SW480 (cell line): ENCODE measurements at places on chromosomes 5 and 9.
A peak's percentile ranks its signal among the peaks of the same experiment; 100 is the strongest.

DNA sequence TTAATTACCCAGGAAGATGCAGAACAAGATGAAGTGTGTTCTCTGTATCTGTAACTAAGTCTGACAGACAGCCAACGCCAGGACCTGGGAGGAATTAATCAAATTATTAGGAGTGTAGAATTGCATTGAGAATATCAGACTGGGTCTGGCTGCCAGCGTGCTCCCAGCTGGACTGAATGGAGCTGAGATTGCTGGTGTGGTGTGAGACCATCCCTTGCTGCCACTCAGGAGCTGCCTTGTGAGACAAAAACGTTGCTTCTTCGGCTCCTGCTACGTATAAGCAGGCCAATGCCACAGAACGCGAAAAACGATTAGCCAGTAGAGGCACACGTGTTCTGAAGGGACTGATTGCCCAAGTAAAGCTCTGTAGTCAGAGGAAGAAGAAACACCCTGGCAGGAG lies 66.8 kb downstream of the AMBP start:
- DNase-seq, result no peak

GRCh38 chr5:97929383-97929782 lies 746.3 kb upstream of the RIOK2 start:
- no peak for DNase-seq

GRCh38 chr9:122988920-122989621 lies 44.4 kb upstream of the GPR21 start:
- no peak for DNase-seq

GRCh38 chr9:134174073-134174449 lies 9.7 kb upstream of the RNU6ATAC start:
- no peak for DNase-seq

- DNase-seq, result no peak
Observed at GRCh38 chr9:38423273-38423972, 831 bp downstream of the IGFBPL1 start.

DNA sequence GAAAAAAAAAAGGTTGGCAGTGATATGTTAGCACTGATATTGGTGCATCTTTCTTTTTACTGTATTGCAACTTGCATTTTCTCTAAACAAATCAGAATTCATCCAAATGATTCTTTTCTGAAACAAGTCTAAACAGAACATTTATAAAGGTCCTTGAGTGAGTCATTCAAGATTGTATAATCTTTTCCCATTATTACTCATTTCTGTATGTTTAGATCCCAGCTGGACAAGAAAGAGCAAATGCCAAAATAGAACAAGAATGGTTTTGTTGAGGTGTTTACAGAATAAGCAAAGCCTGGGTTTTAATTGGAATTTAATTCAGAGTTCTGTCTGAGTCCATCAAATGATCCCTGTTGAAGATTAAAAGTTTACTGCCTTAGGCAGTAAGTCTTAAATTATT lies 112.3 kb downstream of the VCAN start:
- no peak for DNase-seq

DNA sequence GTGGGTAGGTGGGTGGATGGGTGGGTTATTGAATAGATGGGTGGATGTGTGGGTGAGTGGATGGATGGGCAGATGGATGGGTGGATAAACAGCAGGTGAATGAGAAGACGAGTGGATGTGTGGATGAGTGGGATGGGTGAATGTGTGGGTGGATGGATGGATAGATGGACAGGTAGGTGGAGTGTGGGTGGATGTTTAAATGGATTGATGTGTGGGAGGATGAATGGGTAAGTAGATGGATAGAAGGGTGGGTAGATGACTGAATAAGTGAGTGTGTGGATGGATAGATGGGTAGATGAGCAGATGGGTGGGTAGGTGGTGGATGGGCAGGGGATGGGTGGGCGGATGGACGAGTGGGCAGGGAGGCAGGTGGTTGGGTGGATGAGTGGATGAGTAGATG lies 397.6 kb upstream of the IRX4 start:
- DNase-seq, result no peak

DNA sequence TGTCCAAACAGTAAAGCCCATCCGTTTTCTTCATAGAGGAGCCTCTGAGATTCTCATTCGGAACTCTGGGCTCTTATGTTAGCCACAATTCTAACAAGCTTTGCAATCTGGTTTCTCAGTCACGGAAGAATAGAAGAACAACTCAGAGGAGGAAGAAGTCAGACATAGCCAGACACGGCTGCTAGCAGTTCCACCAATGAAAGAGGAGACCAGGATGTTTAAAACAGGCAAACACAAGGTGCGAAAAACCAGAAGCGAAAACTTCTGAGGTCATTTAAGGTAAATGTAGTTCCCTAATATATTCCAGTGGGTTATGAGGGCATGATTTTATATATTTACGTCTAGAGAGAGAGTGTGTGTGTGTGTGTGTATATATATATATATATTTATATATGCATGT lies 34.1 kb upstream of the GDNF start:
- DNase-seq, result no peak

GRCh38 chr5:97635553-97635952 lies 452.5 kb upstream of the RIOK2 start:
- no peak for DNase-seq

- DNase-seq, result no peak
Observed at GRCh38 chr5:54344653-54345052, 34.3 kb upstream of the ARL15 start.

- DNase-seq, result peak; percentile 42
Observed at GRCh38 chr9:137391411-137391754, 31.6 kb downstream of the EXD3 start.

- DNase-seq, result no peak
Observed at GRCh38 chr5:170747357-170747756, 36.2 kb upstream of the GABRP start.

DNA sequence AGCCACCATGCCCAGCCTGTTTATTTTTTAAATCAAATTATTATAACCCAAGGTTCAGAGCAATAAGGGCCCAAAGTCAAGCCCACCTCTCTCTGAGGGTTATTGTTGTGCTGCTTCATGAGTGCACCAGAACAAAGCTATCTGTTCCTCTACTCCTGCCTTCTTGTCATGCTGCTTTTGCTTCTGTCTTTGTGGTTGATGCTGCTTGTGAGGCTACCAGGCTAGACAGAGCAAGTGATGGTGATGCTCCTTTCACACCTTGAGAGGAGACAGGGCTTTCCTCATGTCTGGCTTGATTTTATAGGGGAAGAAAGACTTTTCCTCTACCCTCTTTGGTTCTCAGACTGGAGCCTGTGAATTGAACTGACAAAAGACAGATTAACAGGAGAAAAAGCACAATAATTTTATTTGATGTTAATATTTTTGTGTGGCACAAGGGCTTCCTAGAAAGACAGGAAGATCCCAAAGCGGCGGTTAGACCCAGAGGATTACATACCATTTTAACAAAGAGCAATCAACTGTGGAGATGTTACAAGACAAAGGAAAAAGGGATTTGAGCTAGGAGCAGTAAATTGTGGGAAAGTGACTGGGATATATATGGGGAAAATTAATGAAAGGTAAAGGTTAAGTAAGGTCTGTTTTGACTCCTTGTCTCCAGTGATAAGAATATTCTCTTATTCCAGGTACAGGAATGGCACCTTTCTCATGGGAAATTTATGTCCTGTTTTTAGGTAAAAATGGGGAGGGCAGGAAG lies 4.4 kb upstream of the CD180 start:
- DNase-seq, result no peak

- no peak for DNase-seq
Observed at GRCh38 chr9:104286799-104287198, 192.7 kb downstream of the SMC2 start.

DNA sequence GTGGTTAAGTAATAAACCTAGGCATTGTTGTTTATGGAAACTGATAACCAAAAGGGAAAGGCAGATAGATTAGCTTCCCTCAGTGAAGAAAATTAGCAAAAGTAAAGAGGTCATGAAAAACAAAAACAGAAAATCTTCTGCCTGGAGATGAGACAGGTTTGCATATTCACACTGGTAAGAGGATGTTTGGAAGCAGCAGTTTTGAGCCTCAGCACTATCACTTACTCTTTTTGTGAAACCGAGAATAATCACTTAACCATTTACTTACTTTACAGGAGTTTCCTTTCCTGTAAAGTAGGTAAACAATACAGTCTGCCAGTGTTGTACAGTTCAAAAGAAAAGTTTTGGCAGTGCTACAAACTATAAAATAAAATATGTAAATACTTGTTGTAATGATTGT lies 35.5 kb upstream of the EMB start:
- DNase-seq, result no peak

DNA sequence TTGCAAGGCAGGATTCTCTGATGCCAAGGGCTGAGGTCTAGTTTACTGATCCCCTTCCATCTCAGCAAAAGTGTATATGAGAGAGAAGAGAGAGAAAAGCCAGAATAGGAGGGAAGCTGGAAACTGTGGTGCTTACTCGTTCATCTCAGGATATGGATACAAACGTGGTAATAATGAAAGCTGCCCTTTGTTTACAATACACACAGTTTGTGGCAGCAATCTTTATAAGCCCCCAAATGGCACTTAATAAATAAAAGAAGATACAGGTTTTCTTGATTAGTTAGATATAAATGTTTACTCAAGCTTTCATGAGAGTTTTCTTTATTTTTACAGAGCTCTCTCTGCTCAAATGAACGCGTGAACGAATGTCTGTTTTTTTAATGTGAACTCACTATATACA lies 57.7 kb downstream of the PRDM6 start:
- no peak for DNase-seq

- DNase-seq, result peak; percentile 36
Observed at GRCh38 chr9:90044710-90045151, 439.9 kb downstream of the GADD45G start.

DNA sequence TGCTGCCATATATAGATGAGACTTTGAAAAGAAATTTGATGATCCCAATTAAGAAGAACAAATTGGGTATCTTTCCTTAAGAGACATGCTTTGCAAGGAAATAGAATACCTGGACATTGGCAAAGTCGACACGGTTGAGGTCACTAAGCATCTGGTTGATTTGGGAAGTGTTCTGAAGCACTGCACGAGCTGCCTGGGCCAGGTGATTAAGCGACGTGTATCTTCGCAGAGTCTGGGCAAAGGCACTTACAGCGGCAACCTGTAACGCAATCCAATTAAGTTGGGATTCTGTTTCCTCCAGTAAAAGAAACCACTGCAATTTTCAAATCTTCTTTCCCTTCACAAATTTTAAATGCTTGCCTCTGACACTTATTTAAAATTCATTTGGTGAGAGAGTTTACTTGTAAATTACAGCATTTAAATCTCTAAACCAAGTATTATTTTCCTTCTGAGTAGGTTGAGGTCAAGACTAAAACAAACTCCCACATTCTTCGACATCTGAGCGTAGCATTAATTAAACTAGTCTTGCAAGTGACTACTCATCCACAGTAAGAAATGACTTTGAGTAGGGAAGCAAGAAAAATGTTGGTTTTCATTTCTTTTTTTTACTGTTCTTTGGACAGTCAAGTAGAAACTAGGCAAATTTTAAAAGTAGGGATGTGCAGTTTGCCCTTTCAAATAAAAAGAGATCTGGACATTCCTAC lies 262.8 kb downstream of the RFX3 start:
- no peak for DNase-seq

- peak; percentile 5 for DNase-seq
Observed at GRCh38 chr5:104513121-104513602, 950.6 kb upstream of the NUDT12 start.

GRCh38 chr5:132681983-132682382 lies 8.2 kb downstream of the IL4 start:
- no peak for DNase-seq

DNA sequence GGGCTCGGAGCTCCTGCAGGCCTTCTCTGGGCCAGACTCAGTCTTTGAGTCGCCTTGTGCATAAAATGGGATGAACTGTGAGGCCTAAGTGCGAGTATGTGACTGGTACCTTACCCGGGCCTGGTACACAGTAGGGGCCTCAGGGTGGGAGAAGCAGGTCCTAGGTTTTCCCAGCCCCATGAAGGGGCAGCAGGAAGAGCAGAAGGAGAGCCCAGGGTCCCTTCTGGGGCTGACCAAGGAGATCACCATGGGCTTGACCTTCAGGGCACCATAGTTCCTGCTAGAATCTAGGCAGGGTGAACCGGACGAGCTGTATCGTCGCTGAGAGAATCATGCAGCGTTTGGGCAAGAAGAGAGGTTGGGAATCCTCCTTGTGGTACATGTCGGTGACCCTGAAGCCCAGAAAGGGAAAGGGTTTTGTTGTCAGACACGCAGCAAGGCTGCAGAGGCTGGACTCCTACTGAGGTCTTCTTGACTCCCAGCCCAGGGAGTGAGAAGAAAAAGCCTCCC lies 373 bp upstream of the PHYKPL start:
- DNase-seq, result no peak
